ENCODE measurements at places on chromosomes 4 and X.
A peak's percentile ranks its signal among the peaks of the same experiment; 100 is the strongest.

DNA sequence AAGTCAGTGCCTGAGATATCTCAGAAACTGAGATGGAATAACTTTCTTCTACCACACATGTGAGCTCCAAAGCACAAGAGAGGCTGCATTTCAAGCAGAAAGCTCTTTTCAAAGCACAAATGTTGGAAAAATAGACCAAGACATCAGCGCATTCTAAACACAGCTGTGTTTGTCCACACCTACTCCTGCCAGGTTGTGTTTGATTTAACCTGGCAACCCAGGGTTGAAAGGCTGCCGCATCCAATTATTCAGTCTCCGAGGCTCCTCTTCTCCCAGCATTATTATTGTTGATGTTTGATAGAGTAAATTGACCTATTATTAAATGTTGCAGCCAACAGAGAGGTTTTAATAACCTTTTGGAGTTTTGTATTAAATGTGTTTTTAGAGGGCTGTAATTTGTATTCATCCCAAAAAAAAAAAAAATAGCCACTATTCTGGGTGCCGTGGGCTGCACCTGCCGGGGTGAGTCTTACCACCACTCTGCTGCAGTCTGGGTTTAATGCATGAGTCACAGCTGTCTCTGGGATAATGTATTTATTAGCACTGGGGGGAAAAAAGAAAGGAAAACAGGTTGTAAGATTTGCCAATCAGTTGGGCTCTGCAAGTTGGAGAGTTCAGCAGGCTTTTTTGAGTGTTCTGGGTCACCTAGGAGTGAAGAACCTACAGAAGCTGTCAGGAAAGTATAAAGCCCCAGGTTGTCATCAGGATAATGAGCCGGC lies 105.2 kb upstream of the NOCT start:
- peak overlapping the region; percentile 74 for H3K4me3 ChIP-seq
- peak overlapping the region; percentile 94 for H3K27ac ChIP-seq
- no peak for DNase-seq
- H3K36me3 ChIP-seq, result no peaks in the 10 kb centered on the region

DNA sequence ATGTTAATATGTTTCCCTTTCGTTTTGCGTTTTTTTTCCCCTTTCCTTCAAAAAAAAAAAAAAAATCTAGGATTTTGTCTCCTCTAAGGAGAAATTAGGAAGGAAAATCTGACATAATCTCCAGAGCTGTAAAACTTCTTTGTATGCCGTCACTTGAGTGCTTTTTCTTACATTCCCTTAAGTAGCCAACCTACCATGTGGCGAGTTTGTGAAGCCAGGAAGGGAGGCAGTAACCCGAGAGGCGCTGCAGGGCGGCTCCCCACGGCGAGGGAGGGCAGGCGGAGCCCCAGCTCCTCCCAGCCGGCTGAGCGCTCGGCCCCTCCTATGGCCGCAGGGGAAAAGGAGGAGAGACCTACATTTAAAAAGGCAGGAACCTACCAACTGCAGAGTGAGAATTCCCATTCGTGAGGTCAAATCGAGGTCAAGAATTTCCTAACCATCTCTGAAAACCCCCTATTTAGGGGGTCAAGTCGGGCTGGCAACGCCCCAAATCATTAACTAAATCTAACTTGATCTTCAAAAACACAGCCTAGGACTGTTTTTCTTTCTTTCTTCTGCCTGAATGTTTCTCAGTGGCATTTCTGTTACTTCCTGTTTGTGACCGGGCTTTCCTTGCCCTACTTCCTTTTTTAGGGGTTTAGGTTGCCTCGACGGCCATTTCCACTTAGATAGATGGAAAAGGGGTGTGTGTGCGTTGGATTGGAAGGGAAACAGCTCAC lies 345.1 kb upstream of the KLF3 start:
- peak; percentile 93 for DNase-seq
- H3K27ac ChIP-seq, result peak overlapping the region; percentile 92
- H3K27me3 ChIP-seq, result no peaks in the 10 kb centered on the region
- peaks cover 4% of the 10 kb centered on the region for H3K36me3 ChIP-seq

DNA sequence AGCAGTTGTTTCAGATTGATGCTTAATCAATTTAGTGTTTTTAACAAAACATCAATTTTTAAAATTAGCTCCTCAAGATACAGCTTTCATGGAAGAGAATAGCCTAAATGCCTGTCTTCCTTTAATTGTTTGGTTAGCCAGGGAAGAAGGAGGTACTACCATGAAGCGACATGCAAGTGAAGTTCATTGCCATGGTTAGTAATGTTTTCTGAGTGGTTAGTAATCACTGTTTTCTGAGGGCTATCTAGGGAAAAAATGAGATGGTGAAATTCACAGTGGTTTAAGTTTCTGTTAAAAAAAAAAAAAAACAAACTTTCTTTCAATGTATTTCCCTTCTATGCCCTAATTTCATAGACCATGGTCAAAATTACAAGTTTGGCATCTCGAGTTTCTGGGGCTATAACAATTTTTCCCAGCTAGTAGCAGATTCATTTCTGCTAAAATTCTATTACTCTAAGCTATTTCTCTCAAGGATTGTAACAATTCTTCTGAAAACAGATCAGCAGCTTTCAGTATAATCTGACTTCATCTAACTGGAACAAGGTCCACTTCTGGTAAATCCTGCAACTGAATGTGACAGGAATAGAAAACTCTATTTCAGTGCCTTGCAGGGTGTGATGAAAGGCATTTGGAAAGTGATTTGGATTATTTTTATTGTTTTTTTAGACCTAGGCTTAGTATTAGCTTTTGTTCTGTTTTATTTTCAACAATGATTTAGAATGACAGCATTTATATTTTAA lies 157.0 kb downstream of the PCDH18 start:
- H3K4me1 ChIP-seq, result peaks cover 22% of the 10 kb centered on the region
- no peaks in the 10 kb centered on the region for H3K27me3 ChIP-seq
- peaks cover 6% of the 10 kb centered on the region for H3K36me3 ChIP-seq
- no peak overlapping the region for H3K4me3 ChIP-seq

DNA sequence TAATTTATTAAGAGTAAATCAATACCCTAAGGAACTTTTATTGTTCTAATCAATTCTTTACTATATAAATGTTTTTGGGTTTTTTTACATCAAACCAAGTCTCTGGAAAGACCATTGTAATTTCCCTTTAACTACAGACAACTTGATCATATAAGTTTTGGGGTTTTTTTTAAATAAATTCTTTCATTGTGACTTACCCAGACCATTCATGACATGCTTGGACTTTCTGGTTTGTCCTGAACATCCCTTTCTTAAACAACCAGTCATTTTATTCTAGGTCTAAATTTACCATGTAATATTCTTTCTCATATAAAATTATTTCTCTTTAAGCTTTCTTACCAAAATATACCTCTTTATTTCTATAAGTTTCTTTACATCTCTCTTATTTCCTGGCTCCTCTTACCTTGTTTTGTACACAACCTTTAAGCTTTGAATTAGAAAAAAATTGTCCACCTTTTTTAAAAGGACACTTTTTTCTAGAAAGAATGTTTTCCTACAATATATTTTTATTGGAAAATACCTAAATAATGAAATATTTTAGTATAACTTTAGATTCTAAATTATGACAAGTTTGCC lies 8.4 kb downstream of the CNGA1 start:
- H3K36me3 ChIP-seq, result peaks cover 13% of the 10 kb centered on the region
- no peak overlapping the region for H3K4me3 ChIP-seq
- no peaks in the 10 kb centered on the region for H3K27me3 ChIP-seq
- H3K4me1 ChIP-seq, result no peaks in the 10 kb centered on the region
- no peak for DNase-seq

- peaks cover 3% of the 10 kb centered on the region for H3K4me1 ChIP-seq
- DNase-seq, result no peak
- no peak overlapping the region for H3K27ac ChIP-seq
- H3K36me3 ChIP-seq, result no peaks in the 10 kb centered on the region
These were observed 586.0 kb upstream of the AADAT start for GRCh38 chr4:170675568-170676262.

- no peak overlapping the region for H3K4me3 ChIP-seq
- H3K4me1 ChIP-seq, result no peaks in the 10 kb centered on the region
- no peak for DNase-seq
- H3K36me3 ChIP-seq, result no peaks in the 10 kb centered on the region
These were observed 6.5 kb upstream of the MRPL1 start for GRCh38 chr4:77856152-77856551.

- no peaks in the 10 kb centered on the region for H3K36me3 ChIP-seq
- peaks cover 2% of the 10 kb centered on the region for H3K27me3 ChIP-seq
- H3K27ac ChIP-seq, result no peak overlapping the region
- no peak overlapping the region for H3K4me3 ChIP-seq
- H3K4me1 ChIP-seq, result peaks cover 3% of the 10 kb centered on the region
These were observed 7.7 kb downstream of the SCML1 start for GRCh38 chrX:17744896-17745523.

DNA sequence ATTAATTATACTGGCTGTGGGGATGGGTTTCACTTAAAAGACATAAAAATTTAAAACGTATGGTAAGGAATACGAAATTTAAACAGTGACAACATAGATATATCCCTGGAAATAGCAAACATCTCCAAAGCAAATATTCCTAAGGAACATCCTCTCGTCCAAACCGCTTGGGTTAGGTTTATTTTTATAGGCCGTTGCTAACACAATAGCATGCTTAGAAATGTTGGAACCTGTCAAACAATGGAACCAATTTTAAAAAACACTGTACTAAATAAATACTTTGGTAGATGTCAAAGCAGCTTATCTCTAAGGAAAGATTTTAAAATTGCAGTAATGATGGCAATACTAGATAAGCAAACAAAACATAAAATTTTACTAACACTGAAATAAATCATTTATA lies 45.4 kb downstream of the SEC24D start:
- H3K27me3 ChIP-seq, result no peaks in the 10 kb centered on the region
- no peak for DNase-seq
- H3K4me1 ChIP-seq, result no peaks in the 10 kb centered on the region
- H3K27ac ChIP-seq, result no peak overlapping the region

DNA sequence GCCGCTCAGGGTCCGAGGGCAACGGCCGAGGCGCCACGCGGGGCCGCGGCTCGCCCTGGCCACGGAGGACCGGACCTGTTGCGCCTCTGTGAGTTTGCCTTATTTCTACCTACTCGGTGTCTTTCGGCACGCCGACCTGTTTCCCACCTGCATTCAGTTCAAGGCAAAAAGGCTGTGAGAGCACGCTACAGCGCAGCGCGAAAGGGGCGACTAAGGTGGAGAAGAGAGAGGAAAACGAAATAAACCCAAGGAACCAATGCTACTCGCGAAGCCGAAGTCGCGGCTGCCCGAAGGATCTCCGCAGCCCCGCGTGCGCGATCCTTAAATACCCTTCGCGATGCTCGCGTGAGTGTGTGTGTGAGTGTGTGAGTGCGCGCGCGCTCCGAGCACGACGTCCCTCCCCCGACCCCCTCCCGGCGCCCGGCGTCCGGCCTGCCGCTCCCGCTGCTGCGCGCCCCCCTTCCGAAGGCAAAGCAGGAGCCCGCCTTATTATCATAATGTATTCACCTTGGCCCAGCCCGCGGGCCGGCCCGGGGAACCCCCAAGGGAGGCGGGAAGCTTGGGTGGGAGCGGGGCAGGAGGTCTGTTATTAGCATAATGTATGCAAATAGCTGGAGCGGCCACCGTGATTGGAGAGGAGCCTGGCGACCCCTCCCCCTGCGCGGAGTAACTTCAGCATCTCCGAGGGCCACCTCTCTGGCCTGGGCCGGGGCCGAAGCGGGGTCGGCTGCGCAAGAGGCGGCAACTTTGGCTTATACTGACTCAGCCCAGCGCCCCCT lies at the start of gene COL25A1:
TSS of gene COL25A1 (minus strand) at position 298 of the 779 bp plus-strand sequence.
- H3K27me3 ChIP-seq, result peaks cover 65% of the 10 kb centered on the region
- H3K27ac ChIP-seq, result peak within 1 kb of the TSS; percentile 52
- peaks cover 4% of the 10 kb centered on the region for H3K4me1 ChIP-seq
- peak; percentile 80 for DNase-seq
- H3K36me3 ChIP-seq, result no peaks in the 10 kb centered on the region

DNA sequence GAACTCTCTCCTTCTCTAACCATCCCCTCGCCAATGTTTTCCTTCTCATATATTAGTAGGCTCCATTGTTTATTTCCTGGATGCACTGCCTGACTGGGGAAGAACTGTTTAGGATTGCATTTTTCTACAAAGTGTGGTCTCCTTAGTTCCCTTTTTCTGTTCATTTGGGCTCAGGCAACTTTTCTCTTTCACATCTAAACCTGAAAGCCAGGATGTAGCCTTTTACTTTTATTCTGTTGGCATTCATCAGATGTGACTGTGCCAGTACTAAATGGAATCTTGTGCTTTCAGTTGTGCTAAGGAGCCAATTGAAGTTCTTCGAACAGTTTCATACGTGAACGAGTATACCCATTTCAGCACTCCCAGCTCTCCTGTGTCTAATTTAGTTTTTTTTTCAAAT lies 59.8 kb downstream of the DDIT4L start:
- no peak for DNase-seq
- no peaks in the 10 kb centered on the region for H3K4me1 ChIP-seq
- no peak overlapping the region for H3K4me3 ChIP-seq
- H3K27ac ChIP-seq, result no peak overlapping the region

DNA sequence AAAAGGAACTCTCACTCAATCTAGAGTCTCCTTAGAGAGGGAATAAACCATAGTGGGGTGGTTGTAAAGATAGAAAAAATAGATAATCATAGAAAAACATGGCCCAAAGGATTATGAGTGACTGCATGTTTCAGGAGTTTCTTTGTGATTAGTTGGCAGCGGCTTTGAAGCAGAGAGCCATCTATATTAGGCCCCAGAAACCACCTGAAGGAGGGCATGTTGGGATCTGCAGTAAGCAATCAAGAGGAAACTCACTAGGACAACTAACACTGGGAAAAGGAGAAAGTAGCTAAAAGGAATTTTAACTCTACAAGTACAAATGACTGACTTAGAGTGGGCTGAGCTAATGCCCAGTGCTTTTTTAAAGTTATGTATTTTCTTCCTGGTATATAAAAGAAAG lies 269.2 kb upstream of the NRK start:
- no peaks in the 10 kb centered on the region for H3K27me3 ChIP-seq
- no peaks in the 10 kb centered on the region for H3K36me3 ChIP-seq
- DNase-seq, result no peak
- H3K4me3 ChIP-seq, result no peak overlapping the region
- peak overlapping the region; percentile 11 for H3K27ac ChIP-seq

- no peaks in the 10 kb centered on the region for H3K27me3 ChIP-seq
- peak overlapping the region; percentile 16 for H3K4me3 ChIP-seq
- no peak overlapping the region for H3K27ac ChIP-seq
- H3K36me3 ChIP-seq, result no peaks in the 10 kb centered on the region
These were observed 136.4 kb downstream of the ADGRL3 start for GRCh38 chr4:61336488-61336887.

DNA sequence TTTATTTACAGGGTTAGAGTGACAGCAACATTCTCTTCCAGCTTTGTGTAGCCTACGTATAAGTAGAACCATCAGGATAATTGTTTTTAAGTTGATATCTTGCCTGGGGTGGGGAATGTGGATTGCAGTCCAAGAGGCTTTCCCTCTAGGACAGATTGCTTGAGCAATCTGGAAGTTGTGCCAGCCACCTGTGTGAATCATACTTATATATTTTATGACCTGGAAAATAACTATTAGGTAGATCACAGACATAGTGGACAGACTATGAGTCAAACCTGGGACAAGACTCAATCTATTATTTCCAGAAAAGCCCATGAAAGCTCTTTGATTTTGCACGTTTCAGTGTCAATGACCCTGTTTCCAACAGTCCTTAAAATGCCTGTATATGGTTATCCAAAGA lies 98.9 kb downstream of the TLL1 start:
- H3K27me3 ChIP-seq, result no peaks in the 10 kb centered on the region
- H3K4me1 ChIP-seq, result no peaks in the 10 kb centered on the region
- no peak overlapping the region for H3K27ac ChIP-seq
- no peak overlapping the region for H3K4me3 ChIP-seq
- no peaks in the 10 kb centered on the region for H3K36me3 ChIP-seq
- no peak for DNase-seq

- H3K4me3 ChIP-seq, result no peak overlapping the region
- H3K36me3 ChIP-seq, result no peaks in the 10 kb centered on the region
- H3K4me1 ChIP-seq, result no peaks in the 10 kb centered on the region
- DNase-seq, result no peak
- H3K27ac ChIP-seq, result no peak overlapping the region
These were observed 77.7 kb upstream of the PCDH19 start for GRCh38 chrX:100487795-100488194.
